Daoy (cell line): ENCODE measurements at places on chromosomes 7 and 10. TPM values are rescaled to one million over a fixed set of nuclear protein-coding genes. Genes with fewer than 3 reads are reported as not detected.
A peak's percentile ranks its signal among the peaks of the same experiment; 100 is the strongest.

Gene SPDYE11
- not detected in 2 replicates for total RNA-seq

Gene CDH23
- 0.21 and 0.40 TPM in 2 replicates for total RNA-seq

Gene OR6V1
- not detected in 2 replicates for total RNA-seq

GRCh38 chr7:8176370-8177081 lies 85.4 kb downstream of the ICA1 start:
- peak; percentile 5 for DNase-seq

DNA sequence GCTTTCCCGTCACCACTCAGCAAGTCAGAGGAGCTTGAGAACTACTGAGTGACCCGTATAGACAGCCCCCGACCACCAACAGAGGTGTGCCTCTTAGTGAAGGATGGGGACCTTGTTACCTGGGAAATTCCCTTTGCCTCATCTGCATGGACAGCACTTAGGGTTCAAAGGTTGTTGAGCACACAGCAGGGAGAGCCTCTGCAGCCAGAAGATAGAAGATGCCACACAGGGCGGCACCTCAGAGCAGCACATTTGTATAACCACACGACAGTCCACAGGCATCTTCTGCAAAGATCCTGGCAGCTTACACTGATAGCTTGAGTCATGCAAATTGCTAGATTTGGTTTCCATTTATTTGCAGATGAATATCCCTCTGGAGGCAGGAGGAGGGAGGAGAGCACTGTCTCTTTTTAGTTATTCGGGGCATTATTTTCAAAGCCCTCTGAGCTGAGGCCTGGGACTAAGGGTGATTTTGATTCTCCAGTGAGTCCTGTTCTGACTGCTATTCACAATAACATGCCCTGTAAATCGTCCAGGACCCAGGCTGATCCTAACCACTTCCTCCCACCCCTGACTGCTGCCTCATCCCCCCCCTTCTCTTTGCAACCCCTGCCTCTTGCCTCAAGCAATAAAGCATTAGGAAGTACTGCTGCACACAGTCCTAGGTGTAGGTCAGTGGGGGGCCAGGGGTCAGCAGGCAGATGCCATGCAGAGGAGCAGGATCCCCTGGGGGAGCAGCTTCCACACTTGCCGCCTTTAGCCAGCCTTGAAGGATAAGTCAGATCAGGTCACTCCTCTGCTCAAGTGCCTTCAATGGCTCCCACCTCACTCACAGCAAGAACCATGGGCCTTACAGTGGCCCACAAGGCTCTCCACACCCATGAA lies 24.6 kb upstream of the INMT start:
- no peak for DNase-seq

Gene GPR141
- total RNA-seq, result not detected in 2 replicates

- DNase-seq, result no peak
Observed at GRCh38 chr10:93476756-93477155, 5.4 kb downstream of the MYOF start.

- no peak for DNase-seq
Observed at GRCh38 chr7:110119883-110120581, 970.9 kb upstream of the LRRN3 start.

DNA sequence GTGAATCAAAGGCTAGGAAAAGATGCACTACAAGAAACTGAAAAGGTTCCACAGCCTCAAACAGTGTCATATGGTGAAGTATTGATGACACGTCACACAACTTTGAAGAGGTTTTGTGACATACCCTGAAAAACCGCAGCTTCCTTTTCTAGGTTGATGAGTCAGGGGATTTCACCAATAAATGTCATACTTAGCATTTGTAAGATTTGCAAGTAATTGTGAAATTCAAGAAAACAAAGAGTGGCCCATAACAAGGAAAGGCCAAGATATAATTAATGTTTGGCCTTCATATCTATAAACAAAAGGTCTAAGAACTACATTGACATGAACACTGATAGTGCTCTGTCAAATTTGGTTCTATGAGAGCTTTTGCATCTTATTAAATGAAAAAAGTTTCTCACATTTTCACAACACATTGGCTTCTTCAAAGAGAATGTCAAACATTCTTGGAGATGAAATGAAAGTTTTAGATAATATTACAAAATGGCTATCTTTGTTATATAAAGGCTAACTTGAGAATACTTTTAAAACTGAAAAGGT lies 62.0 kb upstream of the NAMPT start:
- DNase-seq, result peak; percentile 92

- no peak for DNase-seq
Observed at GRCh38 chr10:119470920-119471702, 71.4 kb downstream of the RGS10 start.

DNA sequence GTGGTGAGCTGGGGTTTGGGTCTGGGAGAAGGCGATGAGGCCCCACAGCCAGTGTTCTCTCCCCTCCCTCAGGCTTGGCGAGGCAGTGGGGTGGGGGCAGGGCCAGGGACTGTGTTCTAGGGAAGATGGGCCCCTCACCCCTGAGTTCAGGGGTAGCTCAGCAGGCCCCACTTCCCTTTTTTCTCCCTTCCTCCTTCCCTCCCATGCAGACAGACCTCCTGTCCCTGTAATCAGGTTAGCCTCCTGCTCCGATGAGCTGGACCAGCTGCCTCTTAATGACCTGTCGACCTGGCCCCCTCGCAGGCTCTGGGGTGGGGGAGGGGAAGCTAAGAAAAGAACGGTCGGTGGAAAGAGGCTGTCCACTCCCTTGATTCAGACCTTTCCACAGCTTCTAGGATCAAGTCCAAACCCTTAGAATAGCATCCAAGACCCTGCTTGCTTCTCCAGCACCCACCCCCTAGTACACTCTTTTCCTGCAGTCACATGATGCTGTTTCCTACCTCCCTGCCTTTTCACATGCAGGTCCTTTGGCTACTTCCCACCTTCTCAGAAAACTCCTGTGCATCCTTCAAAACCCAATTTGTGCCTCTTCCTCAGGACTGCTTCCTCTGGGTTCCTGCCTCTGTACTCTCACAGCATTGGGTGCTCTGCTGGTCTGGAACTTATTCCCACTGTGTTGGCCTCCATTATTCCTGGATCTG lies 64.1 kb downstream of the ZMIZ1 start:
- no peak for DNase-seq

DNA sequence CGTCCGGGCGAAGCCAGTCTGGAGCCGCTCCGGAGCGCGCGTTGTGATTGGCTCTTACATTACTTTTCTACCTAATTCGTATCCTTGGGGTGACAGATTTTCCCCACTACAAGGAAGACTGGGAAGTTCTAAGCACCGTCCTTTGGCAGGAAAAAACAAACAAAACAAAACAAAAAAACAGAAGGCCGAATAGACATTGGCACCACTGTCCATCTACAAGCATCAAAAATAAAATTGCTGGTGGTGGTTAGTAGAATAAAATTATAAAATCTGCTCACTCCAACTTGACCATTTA lies 651 bp upstream of the SKAP2 start:
- no peak for DNase-seq
